ENCODE measurements at places on chromosomes 2 and 18. TPM values are rescaled to one million over a fixed set of nuclear protein-coding genes. Genes with fewer than 3 reads are reported as not detected.

WBP1 gene
- total RNA-seq: 50.5 TPM

SERPINB7 gene
- not detected for total RNA-seq

AGAP1 gene
- total RNA-seq: 20.9 TPM

IRS1 gene
- total RNA-seq: 0.11 TPM

CPO gene
- total RNA-seq: not detected

CRYGC gene
- not detected for total RNA-seq

STARD6 gene
- total RNA-seq: not detected

FAM237A gene
- not detected for total RNA-seq

SCN3A gene
- total RNA-seq: not detected

ATP8B1 gene
- total RNA-seq: 100 TPM

GRB14 gene
- total RNA-seq: 2.7 TPM

SATB2 gene
- 1.6 TPM for total RNA-seq

GBX2 gene
- 3.6 TPM for total RNA-seq

ESPNL gene
- total RNA-seq: not detected
